ENCODE measurements at places on chromosomes 6 and 20.

GRCh38 chr6:74932232-74932888 is 273.5 kb downstream of the COL12A1 start:
- no peaks in the 10 kb centered on the region for H3K4me1 ChIP-seq
- no peak overlapping the region for H3K4me3 ChIP-seq
- no peaks in the 10 kb centered on the region for H3K36me3 ChIP-seq
- no peak for DNase-seq

DNA sequence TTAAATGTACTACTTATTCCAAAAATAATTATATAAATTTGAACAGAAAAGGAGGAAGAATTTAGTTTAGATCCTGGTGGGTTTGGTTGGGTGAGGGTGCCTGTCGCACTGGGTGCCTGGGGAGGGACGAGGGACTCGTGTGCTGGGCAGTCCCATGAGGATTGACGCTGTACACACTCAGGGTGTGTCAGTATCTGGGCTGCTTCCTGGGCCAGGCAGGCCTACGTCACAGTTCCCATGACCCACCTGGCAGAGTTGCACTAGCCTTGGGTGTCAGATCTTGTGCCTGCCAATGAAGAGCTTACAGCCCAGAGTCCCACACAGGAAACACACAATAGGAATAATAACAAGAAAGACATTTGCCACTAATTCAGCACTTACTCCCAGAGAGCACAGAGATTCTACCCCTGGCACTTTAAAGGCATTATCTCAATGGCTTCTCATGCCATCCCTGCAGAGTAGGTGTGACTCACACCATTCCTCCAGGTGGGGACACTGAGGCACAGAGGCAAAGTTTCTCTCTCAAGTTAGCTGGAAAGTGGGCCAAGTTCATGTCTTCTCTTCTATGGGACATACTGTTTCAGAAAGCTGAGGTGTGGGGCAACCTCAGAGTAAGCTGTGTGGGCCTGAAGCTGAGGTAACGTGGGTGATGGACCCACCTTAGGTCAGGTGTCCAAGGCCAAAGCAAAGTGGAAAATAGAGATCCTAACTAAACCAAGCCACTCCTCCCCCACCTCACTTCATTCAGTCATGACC is 1.3 kb upstream of the SDCBP2 start:
- H3K27ac ChIP-seq: no peak overlapping the region
- no peaks in the 10 kb centered on the region for H3K36me3 ChIP-seq
- no peaks in the 10 kb centered on the region for H3K27me3 ChIP-seq
- peaks cover 36% of the 10 kb centered on the region for H3K4me1 ChIP-seq
- peak; percentile 37 for DNase-seq
- H3K4me3 ChIP-seq: no peak overlapping the region

GRCh38 chr20:64005394-64005793 is 24.5 kb downstream of the PRPF6 start:
- H3K27ac ChIP-seq: no peak overlapping the region
- peaks cover 10% of the 10 kb centered on the region for H3K4me1 ChIP-seq
- no peak for DNase-seq
- H3K27me3 ChIP-seq: no peaks in the 10 kb centered on the region
- no peak overlapping the region for H3K4me3 ChIP-seq

GRCh38 chr6:50443144-50443543 is 270.2 kb upstream of the TFAP2D start:
- H3K27me3 ChIP-seq: no peaks in the 10 kb centered on the region
- H3K36me3 ChIP-seq: no peaks in the 10 kb centered on the region
- no peak overlapping the region for H3K27ac ChIP-seq
- no peak for DNase-seq

GRCh38 chr6:106206905-106207304 is 118.7 kb downstream of the ATG5 start:
- H3K27me3 ChIP-seq: no peaks in the 10 kb centered on the region
- H3K36me3 ChIP-seq: no peaks in the 10 kb centered on the region
- no peak overlapping the region for H3K27ac ChIP-seq
- no peaks in the 10 kb centered on the region for H3K4me1 ChIP-seq
- no peak overlapping the region for H3K4me3 ChIP-seq

DNA sequence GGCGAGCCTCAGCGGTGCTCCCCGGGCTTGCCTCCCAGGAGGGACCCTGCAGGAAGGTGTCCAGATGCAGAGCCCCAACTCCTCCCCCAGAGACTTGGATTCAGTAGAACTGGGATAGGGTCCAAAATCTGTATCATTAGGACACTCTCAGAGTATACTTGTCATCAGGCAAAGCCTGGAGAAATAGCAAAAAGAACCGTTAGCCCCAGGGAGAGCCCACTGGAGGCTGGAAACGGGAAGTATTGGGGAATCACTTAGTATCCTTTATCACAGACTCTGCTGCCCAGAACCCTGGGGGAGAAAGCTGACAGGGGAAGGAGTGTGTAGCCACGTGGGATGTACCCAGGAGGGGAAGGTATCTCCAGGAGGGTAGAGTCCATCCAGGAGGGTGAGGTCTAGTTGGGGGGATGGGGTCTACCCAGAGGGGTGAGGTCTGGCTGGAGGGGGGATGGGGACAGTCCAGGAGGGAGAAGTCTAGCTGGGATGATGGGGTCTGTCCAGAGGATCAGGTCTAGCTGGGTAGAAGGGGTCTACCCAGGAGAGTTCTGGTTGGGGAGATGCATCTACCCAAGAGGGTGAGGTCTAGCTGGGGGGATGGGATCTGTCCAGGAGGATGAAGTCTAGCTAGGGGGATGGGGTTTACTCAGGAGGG is 107.2 kb downstream of the LY86 start:
- no peak overlapping the region for H3K4me3 ChIP-seq
- no peak for DNase-seq
- H3K27me3 ChIP-seq: no peaks in the 10 kb centered on the region
- H3K4me1 ChIP-seq: no peaks in the 10 kb centered on the region

- H3K27me3 ChIP-seq: no peaks in the 10 kb centered on the region
- no peak overlapping the region for H3K27ac ChIP-seq
- H3K4me3 ChIP-seq: no peak overlapping the region
- H3K4me1 ChIP-seq: peaks cover 62% of the 10 kb centered on the region
Observed at GRCh38 chr6:109373331-109373730, 8.9 kb downstream of the CD164 start.

Data from CD4-positive, alpha-beta memory T cell (primary cell).